ENCODE measurements at places on chromosomes 2 and 18.
A peak's percentile ranks its signal among the peaks of the same experiment; 100 is the strongest.

DNA sequence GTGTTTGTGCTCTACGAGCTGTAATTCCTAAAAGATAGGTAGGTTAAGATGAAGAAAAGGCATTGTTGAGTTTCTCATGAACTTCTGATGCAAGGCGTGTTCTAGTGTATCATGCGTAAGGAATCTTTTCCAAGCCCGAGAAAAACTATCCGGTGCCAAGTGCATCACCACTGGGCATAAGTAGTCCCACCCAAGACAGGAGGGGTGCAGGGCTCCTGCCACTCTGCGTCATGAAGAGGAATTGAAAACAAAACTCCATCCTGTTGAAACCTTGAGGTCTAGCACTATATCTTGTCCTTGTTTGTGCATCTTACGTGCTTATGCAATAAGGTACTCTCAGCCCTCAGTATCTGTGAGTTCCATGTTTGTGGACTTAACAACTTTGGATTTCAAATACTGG, 45.7 kb downstream of the RAB31 start:
- DNase-seq: peak; percentile 12

DNA sequence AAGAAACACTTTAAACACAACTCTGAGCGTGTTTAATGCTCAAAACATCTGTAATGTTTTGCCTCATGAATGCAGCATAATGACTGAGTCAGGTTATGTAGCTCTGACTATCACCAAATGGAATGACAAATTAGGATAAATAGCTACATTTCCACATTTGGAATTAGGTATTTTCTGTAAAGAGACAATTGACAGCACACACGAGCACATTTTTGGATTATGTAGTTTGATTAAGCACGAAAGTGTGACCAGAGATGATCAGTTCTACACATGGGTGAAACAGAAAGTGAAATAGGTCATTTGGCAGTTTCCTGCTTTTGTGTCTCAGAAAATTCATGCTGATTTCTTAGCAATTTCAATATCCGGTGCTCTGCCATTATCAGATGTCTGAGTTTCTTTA, 29.0 kb downstream of the LPIN1 start:
- no peak for DNase-seq

GRCh38 chr2:161237392-161238264, 70.6 kb upstream of the PSMD14 start:
- peak; percentile 43 for DNase-seq

GRCh38 chr2:171864357-171864985, 29.6 kb downstream of the SLC25A12 start:
- no peak for DNase-seq

DNA sequence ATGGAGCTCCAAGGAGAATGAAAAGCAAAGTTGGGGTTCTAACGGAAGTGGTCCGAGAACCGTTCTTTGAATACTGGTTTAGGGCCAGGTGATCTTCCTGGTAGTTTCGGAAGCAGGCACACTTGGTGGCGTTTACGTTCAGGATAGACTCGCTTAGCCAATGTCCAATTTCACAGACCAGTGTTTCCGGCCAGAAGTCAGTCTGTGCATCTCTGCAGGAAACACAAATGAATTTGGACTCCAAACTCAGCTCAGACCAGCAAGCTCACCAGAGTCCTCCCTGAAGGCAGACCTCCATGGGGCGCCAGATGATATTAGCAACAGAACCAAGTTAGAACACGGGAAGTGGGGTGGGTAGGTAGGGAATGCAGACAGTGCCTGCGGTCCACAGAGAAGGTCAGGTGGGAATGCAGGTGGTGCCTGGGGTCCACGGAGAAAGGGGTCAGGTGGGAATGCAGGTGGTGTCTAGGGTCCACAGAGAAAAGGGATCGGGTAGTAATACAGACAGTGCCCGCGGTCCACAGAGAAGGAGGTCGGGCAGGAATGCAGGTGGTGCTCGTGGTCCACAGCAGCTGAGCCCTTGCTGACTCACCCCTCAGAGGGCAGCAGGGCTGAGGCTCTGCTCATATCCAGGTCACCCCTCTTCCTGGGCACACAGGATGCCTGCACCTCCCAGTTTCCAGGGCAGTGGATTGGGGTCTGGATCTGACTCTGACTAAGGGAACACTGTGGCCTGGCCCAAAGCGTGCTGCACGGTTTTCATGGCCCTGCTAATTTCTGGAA, 169.0 kb downstream of the MYT1L start:
- no peak for DNase-seq

- peak; percentile 17 for DNase-seq
Measured at GRCh38 chr2:104812286-104812685, 41.6 kb upstream of the POU3F3 start.

- DNase-seq: no peak
Measured at GRCh38 chr2:64223055-64223454, 78.8 kb upstream of the PELI1 start.

GRCh38 chr2:239711911-239712570, 311.2 kb upstream of the HDAC4 start:
- no peak for DNase-seq

- no peak for DNase-seq
Measured at GRCh38 chr2:48174503-48174902, 268.2 kb upstream of the FBXO11 start.

Data from cardiac fibroblast (primary cell).